Stimulated activated CD4-positive, alpha-beta T cell treated with anti-CD3 and anti-CD28 coated beads, Interleukin-1b, Interleukin-23, amount 100 ng/mL, for 24 hours (primary cell): ENCODE measurements at places on chromosomes 5 and 9.

- no peak for DNase-seq
These were observed 4.8 kb downstream of the CHD1 start for GRCh38 chr5:98923966-98924365.

GRCh38 chr5:34057118-34057517 is 14.1 kb upstream of the C1QTNF3 start:
- DNase-seq, result no peak

DNA sequence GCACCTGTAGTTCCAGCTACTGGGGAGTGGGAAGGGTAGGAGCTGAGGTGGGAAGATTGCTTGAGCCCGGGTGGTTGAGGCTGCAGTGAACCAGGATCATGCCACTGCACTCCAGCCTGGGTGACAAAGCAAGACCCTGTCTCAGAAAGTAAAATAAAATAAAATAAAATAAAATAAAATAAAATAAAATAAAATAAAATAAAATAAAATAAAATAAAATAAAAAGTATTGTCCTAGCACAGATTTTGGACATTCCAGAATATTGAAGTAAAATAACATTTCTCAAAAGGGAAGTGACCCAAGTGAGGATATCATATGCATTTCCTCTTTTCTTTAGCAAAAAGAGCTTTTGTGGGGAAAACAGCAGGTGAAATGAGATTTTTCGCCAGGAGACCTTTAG is 83.5 kb downstream of the TMEM174 start:
- no peak for DNase-seq

DNA sequence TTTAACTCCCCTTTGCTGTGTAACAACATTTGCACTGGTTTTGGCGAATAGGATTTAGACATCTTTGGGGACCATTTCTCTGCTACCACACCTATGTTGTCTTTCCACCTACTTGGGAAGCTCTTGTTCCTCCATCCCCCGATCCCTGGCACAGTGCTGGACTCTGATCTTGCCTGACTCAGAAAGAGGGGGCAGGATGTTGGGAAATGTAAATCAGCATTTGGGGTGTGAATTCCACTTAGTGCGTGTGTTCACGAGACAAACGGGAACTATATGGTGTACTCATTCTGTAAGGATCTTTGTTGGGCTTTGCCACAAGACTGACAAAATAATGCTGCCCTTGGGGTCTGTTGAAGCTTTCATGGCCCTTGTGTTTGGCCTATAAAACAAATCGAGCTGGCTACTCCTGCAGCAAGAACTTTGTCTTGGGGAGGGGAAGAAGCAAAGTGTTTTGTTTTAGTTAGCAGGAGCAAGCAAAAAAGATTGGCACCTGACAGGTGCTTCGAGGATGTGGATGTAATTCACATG is 18.5 kb downstream of the TMEM268 start:
- DNase-seq, result no peak

DNA sequence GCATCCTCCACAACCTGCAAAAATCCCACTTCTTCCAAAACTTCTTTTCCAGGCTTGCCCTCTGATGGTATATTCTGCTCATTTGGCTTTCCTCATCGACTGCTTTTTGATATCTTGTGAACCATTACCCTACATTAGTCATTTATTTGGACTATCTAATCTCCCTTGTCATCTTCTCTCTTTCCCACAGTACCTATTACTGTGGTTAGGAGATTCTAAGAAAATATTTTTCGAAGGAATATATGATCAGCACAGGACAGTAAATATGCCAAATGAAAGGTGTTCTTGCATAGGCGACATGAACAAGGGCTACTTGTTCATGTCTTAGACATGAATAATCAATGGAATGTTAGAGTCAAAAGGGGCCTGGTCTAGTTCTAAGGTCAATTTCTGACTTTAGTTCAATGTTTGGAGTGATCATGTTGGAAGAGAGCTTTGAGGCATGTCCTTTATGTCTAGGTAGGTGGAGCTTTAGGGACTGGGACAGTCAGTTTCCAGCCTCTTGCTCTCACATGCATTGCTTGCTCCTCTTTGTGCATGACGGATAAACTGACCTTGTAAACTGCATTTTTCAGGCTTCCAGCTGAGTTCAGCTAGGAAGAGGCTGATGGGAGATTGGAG is 243.4 kb upstream of the RPS23 start:
- no peak for DNase-seq

GRCh38 chr5:173283318-173284288 is 44.6 kb downstream of the STC2 start:
- DNase-seq, result peak; percentile 35

DNA sequence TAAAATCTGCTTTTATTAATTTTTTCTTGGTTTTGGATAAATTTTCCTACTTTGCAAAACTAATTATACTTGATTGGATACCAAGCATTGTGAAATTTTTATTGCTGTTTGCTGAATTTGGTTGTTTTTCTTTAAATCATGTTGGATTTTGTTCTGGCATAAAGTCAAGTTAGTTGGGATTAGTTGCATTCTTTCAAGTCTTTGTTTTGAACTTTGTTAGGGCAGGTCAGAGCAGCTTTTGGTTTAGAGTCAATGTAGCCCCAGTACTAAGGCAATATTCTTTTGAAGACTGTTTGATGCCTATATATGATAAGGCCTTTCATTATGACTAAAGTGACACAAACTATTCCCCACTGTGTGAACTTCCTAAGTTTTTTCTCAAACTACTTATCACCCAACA is 531.1 kb downstream of the RASEF start:
- no peak for DNase-seq

DNA sequence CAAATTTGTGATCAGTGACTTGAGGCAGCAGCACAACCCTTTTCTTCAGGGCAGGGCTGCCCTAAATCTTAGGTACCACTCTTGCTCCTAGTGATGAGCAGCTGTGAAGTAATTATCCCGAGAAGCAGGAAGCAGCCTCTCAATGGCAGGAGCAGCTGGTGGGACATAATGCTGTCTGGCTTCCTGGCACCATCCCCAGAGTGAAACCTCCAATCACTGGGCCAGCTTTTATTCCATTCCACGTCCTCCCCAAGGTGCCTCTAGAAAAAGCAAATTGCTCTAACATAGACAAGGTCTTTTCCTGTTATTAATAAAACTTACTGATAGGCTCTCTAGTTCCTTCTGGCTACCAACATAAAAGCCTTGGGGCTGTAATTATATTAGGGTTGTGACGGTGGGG is 154.0 kb downstream of the FRMD3 start:
- no peak for DNase-seq

- no peak for DNase-seq
These were observed 298.8 kb downstream of the ASTN2 start for GRCh38 chr9:117116084-117116483.

DNA sequence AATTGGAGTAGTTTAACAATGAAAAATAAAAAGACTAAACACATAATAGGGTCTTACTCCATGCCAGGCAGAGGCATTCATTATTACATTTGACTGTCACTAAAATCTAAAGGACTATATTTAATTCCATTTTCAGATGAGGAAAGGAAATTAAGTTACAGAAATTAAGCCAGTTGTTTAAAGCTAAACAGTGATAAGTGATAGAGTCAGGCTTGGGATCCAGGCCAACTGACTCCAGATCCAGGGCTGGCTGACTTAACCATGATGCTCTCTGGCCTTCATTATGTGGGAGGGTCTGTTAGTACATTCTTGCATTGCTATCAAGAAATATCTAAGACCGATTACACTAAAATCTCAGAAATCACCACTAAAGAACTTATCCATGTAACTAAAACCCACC is 107.2 kb downstream of the ARHGEF28 start:
- no peak for DNase-seq

- no peak for DNase-seq
These were observed 60.9 kb downstream of the OLFM1 start for GRCh38 chr9:135148386-135148785.

DNA sequence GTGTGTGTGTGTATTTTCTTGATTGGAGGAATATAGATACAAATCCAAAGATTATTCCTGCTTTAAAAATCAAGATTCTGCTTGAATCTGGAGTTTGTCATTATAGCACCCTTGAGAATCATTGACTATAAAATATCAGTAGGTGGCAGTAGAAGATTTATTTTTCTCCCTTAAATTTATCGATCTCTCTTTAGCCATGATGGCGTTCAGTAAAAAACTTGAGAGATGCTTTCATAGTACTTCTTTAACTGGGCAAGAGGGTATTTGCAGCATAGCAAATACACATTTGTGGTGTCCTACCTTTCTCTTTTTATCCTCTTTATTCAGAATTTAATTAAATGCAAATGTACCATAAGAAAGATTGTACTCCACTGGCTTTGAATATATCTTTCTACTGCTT is 307.7 kb downstream of the ADGRV1 start:
- no peak for DNase-seq

DNA sequence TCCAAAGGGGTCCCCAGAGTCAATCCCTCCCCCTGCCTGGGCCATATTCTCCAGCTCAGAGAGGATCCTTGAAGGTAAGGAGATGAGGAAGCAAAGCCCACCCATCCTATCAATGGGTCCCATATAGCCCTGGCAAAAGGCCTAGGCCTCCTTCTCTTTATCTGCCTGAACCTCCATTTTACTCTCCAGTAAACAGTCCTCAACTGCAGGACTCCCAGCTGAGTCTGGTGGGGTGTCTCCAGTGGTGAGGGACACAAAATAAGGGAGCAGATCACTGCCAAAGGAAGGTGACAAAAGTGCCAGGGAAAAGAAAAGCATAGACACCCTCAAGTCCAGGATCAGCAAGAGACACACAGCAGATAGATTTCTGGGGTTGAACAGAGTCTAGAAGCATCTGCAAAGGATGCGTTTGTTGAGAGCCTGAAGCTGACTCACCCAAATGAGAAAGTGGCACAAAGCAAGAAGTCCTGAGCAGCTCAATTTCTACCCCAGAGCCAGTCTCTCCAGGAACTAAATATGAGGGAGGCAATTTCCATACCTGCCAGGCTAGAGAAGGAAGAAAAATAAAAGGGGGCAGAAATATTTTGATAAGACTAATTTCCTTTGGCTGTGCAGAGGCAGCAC is 2.7 kb upstream of the EBF1 start:
- no peak for DNase-seq

GRCh38 chr9:101758304-101758930 is 20.0 kb upstream of the GRIN3A start:
- no peak for DNase-seq

DNA sequence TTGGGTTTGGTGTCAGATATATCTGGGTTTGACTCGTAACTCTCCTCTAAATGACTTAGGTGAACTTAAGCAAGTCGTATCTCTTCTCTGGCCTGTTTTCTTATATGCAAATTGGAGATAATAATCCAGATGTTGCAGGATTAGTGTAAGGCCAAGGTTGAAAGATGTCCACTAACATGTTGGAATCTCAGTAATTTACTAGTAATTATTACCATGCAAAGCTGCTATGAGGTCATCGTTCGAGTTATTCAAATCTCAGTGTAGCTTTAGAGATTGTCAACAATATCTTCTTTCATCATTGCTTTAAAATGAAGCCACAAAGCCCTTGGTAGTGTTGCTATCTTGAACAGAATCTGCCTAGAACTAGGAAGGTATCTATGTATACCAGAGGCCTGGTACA is 437.7 kb upstream of the KLF4 start:
- no peak for DNase-seq

DNA sequence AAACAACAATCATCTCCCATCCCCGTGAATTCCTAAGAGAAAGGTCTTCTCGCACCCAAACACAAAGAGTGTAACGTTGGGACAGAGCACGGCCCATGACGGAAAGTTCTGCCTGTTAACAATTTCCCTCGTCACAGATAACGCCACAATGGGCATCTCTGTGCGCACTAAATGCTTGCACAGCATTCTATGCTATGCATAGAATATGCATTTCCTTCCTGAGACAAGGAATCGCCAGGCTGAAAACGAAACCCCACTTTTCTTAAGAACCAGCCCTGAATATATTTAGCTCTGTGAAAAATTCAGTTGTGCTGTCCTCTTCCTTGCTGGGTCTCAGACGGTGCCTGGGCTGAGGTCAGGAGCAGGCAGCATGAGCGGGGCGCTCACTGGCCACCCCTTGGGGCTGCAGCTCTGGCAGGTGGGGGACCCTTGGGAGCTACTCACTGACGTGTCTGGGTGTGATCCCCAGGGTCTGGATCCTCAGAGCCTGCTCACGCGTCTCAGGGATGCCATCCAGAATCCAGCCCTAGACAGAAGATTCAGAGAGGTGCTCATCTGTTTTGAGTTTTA is 49.8 kb downstream of the AK8 start:
- DNase-seq, result no peak

DNA sequence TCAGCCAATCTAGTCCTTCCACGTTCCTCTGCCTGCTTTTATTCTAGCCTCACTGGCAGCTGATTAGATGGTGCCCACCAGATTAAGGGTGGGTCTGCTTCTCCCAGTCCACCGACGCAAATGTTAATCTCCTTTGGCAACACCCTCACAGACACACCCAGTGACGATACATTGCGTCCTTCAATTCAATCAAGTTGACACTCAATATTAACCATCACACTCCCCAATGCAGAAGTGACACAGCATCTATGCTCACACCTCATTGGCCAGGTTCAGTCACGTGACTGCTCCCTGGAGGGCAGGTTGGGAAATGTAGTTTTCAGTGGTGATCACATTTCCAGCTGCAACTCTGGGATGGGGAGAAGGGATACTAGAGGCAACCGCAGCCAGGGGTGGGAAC is 13.0 kb downstream of the SUSD3 start:
- no peak for DNase-seq

GRCh38 chr5:176644294-176644693 is 3.0 kb upstream of the TSPAN17 start:
- no peak for DNase-seq

DNA sequence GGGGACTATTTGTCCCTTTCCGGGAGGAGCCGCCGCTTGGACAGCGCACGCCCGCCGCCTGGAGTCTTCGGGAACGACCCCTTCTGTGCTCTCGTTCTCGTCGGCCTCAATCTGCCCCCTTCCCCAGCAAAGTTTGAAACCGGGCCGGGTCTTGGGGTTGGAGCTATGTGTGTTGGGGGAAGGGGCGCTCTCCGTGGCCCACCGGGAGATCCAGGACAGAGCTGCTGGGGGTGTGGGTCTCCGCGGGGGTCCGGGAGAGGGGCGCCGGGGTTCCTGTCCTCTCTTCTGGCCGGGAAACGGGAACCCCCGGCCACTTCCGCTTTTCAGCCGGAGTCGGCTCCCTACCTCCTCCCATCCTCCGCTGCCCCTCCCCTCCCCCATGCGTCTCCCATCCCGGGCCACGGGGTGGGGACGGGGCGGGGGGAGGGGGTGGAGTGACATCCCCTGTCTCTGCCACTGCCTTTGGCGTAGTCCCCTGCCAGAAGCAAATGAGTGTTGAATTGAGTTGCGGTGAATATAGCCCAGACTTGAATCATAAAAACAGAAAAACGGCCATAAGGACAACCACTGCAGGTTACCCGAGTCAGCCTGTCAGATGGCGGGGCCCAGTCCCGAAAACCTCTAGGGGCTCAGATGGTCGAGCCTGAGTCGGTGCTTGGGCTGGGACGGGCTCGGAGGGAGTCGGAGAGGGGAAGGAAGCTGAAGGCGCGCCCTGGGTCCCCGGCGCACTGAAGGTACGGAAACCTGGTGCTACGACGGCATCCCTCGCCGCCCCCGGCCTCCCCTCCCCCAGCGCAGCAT is 1.1 kb downstream of the CPLX2 start:
- no peak for DNase-seq

GRCh38 chr5:98468188-98468869 is 305.1 kb upstream of the RGMB start:
- no peak for DNase-seq
